ENCODE measurements at places on chromosomes 4 and X.

DNA sequence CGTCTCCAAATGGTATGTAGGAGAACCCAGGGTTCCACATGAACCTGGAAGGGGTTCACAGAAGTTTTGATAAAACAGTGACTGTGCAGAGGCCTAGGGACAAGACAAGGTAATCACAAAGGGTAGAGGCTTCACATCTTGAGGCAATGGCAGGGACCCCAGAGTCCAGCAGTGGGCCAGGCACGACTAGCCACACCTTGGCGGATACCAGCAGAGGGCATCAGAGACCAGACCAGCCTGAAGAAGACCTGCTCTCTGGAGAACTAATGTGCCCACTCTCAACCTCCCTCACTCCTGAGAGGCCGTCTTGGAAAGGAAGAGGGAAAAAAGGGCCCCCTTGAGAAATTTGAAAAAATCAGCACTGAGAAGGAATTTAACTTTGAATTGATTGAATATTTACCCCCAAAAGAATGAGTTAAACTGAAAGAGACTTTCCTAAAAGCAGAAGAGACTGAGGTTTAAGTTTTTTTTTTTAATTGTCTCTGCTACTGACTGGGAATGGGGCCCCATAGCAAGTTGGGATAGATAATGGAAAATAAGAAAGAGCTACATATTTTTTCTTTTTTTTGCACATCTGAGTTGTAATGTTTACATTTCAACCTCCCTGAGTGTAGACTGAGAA lies 243.8 kb upstream of the JADE1 start:
- peak; percentile 42 for DNase-seq

DNA sequence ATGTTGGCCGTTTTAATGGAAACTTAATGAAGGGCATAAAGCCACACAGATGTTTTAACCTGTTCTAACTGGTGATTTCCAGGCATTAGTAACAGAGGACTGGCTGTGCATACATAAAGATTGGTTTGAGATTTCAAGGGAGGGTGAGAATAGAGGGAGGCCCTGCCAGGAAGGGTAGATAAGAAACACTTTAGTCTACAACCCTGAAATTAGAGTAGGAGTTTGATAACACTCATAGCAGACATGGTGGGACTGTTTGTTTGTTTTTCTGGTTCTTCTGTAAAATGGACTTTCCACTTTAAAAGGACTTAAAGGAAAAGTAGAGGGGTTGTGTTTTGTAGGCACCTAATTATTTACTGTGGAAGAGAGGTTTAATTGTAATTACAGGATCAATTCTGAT lies 16.2 kb downstream of the SLC4A4 start:
- no peak for DNase-seq

GRCh38 chrX:133655275-133656265 lies 240.3 kb upstream of the GPC4 start:
- DNase-seq = no peak

DNA sequence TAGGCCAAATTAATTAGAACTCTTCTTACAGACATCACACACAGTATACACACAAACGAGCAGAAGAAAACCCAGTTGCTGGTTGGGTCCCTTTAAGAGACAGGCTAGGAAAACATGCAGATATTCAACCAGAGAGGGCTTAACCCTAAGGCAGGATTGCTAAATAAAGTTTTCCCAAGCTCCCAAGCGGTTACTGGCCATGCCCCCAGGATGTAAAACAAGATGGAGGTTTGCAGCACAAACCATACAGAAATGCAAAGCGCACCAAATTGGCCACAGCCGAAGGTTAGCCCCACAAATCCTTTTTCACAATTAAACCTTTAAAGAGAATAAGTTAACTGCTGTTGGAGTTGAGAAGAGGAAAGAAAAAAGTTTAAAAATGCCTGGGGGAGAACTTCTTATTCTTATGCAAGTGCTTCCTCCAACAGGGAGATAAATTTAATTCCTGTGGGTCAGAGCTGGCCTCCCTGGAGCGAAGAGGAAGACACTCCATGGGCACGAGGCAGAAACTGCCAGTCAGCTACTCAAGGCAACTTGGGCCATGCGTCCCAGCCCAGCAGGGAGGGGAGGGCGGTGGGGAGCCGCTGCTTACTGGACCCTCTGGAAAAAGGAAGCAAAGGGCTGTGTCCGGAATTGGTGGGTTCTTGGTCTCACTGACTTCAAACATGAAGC lies 167.6 kb upstream of the ARSJ start:
- DNase-seq = no peak

GRCh38 chrX:140132937-140133336 lies 167.6 kb upstream of the CXorf66 start:
- DNase-seq = no peak

- DNase-seq = peak; percentile 23
These were observed 667.7 kb upstream of the SLIT2 start for GRCh38 chr4:19583827-19584569.

DNA sequence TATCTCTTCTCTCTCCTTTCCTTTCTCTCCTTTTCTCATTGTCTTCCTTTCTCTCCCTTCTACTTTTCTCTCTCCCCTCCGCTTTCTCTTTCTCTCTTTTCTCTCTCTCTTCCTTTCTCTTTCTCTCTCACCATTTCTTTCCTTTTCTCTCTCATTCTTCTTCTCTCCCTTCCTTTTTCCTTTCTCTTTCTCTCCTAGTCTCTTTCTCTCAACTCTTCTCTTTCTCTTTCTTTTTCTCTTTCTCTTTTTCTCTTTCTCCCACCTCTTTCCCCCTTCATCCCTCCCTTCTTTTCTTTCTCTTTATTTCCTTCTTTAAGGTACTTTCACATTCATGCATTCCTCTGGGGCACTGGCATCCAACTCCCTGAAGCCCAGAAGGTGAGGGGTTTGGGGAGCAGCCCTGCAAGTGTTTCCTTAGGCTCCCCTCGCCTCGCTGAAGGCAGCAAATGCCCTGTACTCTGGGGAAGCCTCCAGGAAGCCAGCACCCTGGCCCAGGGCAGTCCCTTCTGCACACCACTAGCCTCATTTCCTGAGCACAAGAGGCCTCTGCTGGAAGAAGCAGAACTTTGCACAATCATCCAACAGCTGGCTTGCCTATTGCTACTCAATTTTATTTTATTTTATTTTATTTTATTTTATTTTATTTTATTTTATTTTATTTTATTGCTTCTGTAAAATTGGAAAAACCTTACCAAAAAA lies 124.2 kb downstream of the NFKB1 start:
- DNase-seq = peak; percentile 31

DNA sequence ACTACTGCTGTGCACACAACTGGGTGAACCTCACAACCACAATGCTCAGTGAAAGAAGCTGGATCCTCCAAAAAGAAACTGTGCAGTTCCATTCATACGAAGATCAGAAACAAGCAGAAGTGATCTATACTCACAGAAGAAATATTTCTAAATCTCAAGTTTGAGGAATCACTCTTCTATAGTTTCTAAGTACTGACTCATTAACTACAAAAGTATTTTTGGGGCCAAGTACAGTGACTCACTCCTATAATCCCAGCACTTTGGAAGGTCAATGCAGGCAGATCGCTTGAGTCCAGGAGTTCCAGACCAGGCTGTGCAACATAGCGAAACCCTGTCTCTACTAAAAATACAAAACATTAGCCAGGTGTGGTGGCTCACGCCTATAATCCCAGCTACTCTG lies 51.3 kb upstream of the RELL1 start:
- DNase-seq = no peak

GRCh38 chr4:128737098-128737513 lies 72.4 kb upstream of the JADE1 start:
- DNase-seq = no peak

DNA sequence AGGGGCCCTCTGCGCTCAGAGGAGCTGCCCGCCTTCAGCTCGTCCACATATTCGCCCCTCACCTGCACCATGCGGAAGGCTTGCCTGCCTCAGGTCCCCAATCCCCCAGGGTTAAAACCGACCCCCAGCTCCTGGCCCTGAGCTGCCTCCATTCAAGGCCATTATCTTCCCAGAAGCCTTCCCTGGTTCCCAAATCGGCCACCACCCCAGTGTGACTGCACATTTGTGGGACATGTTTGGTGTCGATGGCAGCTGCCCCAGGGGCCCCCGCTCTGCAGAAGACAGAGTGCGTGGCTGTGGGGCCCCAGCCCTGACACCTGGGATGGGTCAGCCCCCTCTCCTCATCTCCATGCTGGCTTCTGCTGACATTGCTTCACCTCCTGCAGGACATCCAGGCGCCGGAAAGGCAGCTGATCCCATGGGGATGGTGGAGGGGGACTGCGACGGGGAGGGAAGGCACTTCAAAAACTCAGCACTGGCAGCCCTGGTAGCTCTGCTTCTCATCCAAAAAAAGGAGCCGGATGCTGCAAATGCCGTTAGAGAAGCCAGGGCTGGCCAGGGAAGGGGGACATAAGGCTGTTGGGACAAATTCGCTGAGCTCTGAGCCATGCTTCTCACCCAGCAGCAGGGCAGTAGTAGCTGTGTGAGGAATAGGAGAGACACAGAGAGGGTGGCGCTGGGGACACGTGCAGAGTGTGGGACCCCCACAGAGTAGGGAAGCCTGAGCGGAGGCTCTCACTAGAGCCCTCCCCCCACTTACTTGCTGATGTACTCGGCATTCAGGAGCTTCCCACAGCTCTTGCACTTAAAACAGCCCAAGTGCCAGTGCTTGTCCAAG lies 78.5 kb downstream of the ABLIM2 start:
- no peak for DNase-seq

DNA sequence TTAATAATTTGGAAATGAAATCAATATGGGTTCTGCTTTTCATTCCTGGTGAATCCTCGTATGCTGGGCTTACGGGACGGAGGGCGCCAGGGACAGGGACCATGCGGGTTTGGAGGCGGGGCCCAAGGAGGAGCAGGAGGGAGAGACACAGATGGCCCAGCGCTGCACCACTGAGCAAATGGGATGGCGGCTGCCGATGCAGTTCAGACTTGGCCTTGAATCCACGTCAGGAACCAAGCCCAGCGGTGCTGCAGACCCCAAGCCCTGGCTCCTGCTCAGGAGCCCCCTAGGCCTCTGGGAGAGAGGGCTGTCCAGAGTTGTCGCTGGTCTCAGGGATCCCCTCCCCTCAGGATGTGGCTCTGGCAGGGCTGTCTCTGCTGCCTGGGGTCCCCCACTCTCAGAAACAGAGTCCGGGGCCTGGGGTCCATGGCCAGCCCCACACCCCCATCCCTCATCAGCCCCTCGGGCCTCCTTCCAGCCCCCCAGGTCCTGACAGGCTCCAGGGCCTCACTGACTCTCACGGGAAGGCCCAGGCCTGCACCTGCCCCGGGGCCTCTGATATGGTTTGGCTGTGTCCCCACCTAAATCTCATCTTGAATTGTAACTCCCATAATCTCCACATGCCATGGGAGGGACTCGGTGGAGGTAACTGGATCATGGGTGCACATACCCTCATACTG lies 75.2 kb downstream of the FAM53A start:
- no peak for DNase-seq

DNA sequence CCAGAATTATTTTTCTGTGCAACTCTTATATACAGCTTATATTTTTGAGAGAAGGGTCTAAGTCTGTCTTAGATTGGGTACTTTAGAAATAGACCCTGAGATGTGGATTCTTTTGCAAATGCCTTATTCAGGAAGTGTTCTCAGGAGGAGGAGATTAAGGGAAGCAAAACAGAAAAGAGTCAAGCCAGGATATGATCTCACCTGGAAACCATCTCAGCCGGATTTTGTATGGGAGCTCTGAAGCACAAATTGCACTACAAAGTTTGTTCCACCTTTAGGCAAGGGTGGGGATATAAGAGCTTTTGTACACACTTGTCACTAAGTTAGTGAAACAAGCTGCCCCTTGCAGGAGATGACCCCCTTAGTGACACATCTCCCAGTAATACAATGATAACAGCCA lies 121.2 kb upstream of the GRPR start:
- no peak for DNase-seq

GRCh38 chr4:7210824-7211223 lies 18.5 kb downstream of the SORCS2 start:
- DNase-seq = no peak

DNA sequence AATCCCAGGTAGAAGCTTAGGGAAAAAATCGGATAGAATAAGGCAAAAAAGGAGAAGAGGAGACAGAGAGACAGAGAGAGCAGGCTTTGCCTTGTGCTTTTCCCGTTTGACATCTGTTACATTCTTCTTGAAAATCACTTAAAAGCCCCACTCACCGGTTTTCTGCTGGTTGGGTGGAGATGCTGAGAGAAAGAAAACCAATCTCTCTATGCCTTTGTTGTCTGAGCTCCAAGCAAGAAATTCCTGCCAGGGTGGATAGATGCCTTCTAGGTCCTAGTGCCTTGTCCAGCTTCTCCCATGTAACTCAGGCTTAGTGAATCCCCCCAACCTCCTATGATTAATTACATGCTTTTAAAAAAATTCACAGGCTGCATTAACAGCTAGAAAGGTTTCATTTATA lies at the start of gene DCX:
TSS of gene DCX (minus strand) at position 210 of the 400 bp plus-strand sequence. CDS start 1,794 bp downstream, outside the sequence.
- peak; percentile 36 for DNase-seq

DNA sequence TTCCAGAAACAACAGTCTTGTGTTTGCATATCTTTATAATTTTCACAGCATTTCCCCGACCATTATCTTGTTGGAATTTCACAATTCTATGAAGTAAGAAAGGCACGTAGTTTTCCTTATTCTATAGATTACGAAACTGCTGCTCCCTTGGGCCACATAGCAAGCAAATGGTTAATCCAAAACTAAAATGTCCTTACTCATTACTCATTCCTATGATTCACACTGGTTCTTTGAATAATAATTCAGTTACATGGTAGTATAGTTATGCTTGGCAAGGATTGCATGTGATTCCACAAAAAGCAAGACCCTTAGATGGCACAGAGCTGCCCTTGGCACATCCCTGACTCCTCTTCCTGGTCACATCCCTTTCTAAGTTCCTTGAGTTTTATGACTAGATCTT lies 51.2 kb downstream of the OR13H1 start:
- no peak for DNase-seq

DNA sequence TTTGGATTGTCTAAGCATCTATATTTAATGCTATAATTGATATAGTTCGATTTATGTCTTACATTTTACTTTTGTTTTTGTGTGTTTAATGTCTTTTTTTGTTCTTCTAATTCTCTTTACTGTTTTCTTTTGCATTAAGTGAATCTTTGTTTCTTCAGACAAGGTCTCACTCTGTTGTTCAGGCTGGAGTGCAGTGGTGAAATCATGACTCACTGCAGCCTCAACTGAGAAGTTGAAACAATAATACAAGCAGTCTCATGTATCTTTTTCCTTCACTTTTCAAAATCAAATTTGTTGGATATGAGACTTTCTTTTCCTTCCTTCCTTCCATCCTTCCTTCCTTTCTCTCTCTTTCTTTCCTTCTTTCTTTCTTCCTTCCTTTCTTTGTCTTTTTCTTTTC lies 1401.6 kb downstream of the ADGRL3 start:
- no peak for DNase-seq

GRCh38 chr4:158991534-158992155 lies 111.2 kb upstream of the RAPGEF2 start:
- DNase-seq = no peak

GRCh38 chr4:10180927-10181744 lies 64.5 kb upstream of the WDR1 start:
- DNase-seq = no peak

DNA sequence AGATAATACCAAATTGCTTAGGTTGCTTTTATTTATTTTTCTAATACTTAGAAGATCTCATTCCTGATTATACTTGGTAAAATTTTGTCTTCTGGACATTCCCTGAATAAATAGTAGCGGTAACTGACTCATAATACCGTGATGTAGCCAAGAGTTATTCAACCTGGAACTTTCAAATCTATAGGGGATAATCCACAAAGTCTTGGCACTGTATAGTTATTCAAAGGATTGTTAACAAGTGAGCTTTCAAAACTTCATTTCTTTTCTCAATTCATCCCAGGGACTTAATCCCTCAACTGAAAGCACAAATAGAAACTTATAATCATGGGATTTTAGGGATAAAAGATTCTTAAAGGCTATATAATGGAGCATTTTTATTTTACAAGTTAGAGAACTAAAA lies 1383.3 kb downstream of the FAM133A start:
- no peak for DNase-seq
